Caco-2 (cell line): ENCODE measurements at places on chromosomes 7 and 10.
A peak's percentile ranks its signal among the peaks of the same experiment; 100 is the strongest.

- DNase-seq: no peak
These were observed 153.6 kb downstream of the SEMA3D start for GRCh38 chr7:85033263-85033662.

DNA sequence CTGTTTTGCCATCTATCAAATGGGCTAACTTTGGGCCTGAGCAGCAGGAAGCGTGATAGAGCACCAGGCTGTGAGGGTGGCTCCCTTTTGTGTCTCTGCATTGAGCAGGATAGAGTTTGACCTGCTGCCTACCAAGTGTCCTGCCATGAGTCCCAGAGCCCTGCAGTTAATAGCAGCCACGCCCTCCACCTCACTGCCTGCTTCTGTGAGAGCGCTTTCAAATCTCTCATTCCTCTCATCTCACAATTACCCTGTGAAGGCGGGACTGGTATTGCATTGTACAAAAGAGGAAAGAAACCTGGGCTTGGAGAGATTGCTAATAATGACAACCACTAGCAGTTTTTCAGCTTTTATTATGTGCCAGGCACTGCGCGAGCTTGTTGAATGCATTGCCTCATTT is 39.9 kb downstream of the UNC5B start:
- DNase-seq: peak; percentile 74

- DNase-seq: peak; percentile 85
These were observed 74.1 kb downstream of the TACC2 start for GRCh38 chr10:122062831-122063674.

GRCh38 chr10:12391206-12391605 is 41.9 kb downstream of the CAMK1D start:
- DNase-seq: no peak

DNA sequence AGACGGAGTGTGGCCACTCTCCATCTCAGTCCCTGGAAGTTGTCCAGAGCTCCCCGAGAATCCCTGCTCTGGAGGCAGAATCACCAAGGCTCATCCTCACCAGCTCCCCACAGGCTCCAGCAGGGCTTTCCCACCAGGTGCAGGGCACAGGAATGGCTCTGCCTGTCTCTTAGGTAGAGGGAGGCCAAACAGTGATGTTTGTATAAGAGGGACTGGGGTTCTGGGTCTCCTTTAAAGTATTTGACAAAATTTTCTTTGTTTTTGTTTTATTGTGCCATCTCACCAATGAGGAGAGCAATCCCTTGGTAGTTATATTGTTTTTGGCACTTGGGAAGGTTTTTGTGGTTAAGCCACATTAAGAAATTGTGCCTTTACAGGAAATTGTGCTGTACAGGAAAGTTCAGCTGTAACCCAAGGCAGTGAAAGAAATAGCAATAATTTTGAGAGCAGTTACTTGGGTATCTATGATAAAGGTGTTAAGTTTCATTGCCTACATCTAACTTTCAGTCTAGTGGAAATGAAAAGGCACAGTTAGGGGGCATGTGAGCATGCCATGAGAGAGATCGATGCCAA is 219.3 kb upstream of the PRSS58 start:
- no peak for DNase-seq

DNA sequence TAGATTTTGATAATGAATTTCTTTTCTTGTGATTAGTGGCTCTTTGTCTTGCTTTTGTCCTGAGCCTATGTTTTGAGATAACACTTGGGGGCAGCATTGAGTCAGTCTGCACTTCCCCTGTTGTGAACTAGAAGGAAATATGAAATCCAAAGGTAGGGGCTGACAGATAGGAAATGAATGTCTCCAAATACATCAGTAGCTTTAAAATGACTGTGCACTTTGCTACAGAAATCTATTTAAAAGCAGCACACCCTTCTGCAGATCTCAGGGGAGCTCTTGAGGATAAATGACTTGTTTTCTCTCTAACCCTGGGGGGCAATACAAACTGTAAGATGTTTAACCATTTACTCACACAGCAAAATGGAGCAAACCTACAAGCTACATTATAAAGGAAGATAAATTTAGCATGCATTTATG is 176.0 kb upstream of the MYO3A start:
- peak; percentile 52 for DNase-seq

DNA sequence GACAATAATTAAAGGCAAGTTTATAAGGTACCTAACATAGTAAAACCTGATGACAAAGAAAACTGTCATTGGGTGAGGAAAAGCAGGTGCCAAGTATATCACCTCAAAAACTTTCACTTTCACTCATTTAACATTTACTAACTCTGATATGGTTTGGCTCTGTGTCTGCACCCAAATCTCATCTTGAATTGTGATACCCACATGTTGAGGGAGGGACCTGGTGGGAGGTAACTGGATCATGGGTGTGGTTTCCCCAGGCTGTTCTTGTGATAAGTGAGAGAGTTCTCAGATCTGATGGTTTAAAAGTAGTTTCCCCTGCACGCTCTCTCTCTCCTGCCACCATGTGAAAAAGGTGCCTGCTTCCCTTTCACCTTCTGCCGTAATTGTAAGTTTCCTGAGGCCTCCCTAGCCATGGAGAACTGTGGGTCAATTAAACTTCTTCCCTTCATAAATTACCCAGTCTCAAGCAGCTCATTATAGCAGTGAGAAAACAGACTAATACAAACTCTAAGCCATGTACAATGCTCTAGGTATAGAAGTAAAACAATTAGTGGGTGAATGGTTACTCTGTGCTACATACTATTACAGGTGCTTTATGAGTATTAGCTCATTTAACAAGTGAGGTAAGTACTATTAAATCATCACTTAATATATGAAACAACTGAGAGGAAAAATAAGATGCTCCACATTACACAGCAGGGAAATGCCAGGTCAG is 199.0 kb downstream of the CHCHD3 start:
- DNase-seq: no peak

DNA sequence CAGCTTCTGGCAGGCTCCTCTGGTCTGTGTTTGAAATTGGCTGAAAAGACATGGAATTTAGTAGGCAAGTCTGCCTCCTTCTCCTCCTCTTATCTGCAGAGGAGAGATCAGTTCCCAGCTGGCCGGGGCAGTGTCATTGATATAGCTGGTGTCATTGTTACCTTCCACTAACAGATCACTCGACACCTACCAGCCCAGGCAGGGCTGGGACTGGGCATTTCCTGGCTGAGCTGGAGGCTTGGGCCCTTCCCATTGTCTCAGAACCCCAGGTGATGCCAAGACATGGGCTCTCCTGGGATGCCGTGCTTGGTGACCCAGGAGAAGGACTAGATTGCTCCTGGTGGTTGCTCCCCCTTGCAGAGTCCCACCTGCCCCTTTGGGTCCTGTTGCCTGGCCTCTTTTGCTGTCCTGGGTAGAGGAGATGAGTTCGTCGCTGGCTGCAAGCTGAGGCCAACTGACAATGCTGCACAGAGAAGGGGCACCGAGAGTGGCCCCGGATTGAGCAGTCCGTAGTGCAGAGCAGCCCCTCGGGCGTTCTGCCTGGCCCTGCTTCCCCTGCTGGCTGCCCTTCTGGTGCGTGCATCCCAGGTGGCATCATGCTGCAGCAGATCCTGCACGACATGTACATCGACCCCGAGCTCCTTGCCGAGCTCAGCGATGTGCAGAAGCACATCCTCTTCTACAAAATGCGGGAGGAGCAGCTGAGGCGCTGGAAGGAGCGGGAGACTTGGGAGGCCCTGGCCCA is at the start of gene SH2D4B:
TSS of gene SH2D4B (plus strand) at position 167 of the 745 bp plus-strand sequence. CDS start at position 597, 430 bp downstream.
- no peak for DNase-seq

DNA sequence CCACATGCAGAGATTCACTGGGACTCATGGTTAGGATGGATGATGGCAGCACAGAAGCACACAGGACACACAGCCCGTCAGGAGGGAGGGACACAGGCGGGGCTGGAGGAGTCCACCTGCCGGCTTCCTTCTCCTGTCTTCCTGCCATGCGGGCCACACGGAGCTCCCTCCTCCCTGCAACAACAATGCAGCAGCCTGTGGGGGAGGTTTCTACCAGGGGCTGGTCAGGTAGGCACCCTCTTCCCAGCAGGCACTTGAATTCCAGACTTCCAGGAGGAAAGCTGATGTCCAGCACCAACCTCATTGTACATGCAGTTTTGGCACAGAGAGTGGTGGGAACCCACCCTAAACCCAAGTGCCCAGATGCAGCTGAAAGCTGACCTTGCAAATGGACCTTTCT is 341.2 kb downstream of the GLRX3 start:
- DNase-seq: no peak

GRCh38 chr10:120514035-120514620 is 57.1 kb downstream of the PLPP4 start:
- DNase-seq: peak; percentile 73
